Stimulated activated CD8-positive, alpha-beta memory T cell treated with anti-CD3 and anti-CD28 coated beads, Interleukin-7, amount 100 ng/mL, for 48 hours (primary cell): ENCODE measurements at places on chromosomes 1 and 21.

DNA sequence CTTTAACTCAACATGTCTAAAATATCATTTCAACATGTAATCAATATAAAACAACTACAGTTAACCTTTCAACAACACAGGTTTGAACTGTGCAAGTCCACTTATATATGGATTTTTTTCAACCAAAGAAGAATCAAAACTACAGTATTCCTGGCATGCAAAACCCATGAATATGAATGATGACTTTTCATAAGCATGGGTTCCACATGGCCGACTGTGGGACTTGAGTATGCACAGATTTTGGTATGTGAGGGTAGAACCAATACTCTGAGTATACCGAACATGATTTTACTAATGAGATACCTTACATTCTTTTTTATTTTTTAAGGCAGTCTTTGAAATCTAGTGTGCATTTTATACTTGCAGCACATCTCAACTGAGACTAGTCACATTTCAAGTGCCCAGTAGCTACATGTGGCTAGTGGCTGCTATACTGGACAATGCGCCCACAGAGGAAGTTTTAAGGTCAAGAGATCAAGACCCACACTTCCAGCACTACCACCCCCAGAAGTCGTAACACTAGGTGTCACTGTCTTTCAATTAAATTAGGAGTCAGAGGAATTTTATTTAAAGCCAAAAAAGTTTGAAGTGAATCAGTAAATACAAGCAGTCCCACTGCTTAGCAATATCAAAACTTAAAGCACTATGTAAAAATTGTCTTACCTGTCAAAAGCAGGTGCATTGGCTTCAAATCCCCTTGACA is 40.0 kb downstream of the SYNJ1 start:
- no peak for DNase-seq

DNA sequence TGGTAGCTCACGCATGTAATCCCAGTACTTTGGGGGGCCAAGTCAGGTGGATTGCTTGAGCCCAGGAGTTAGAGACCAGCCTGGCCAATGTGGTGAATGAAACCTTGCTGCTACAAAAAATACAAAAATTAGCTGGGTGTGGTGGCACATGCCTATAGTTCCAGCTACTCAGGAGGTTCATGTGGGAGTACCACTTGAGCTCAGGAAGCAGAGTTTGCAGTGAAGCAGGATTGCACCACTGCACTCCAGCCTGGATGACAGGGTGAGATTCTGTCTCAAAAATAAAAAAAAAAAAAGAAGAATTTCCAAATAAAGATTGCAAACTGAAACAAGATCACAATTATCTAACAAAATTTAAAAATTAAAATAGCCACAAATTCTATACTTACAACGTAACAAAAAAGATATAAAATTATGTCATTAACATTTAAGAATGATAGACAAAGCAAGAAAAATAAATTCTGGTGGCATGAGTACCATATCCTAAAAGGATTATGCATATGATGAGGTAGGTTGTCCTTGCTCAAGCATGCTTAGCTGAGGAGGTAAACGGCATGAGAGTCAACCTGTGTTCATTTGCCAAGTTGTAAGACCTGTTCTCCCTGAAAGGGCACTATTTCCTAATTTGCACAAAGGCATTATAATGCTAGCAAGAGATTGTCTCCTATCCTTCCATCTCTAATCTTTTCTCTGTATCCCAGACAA is 20.2 kb downstream of the IPP start:
- DNase-seq = no peak

- no peak for DNase-seq
Observed at GRCh38 chr1:235553112-235553551, 48.9 kb upstream of the B3GALNT2 start.

- no peak for DNase-seq
Observed at GRCh38 chr21:15604413-15604812, 125.4 kb upstream of the USP25 start.

DNA sequence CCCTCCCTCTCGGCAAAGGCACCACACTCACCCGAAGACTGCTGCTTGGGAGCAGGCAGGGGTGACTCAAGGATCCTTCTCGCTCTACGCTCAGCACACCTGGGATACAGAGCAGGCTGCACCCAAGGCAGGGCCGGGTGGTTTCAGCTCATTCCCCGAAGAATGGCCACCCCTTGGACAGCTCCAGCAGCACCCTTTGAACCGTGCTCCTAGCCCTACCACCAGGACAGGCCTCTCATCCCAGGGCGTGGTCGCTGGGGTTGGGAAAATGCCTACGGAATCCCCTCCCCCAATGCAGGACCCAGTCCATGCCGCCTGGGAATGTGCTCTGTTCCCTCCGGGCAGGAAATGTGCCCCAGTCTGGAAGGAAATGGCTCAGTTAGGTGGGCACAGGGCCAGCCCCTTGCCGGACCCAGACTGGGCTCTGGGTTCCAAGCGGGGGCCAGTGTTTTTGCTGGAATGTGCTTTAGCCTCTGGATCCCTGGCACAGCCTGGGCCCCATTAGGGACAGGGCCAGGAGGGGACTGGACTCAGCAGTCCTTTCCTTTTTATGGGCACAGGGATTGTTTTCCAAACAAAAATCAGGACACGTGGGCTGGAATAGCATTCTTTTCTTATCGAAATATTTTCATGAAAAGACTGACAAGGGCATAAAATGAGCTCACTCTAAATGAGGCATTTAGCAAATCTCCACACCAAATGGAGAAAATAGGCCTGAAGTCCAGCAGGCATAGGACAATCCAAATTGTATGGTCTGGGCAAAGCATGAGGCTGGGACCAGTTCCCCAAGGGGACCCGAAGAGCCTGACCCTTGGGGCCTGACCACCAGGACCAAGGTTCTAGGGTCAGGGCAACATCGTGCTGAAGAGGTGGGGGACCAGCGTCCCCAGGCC is 7.3 kb downstream of the TMEM82 start:
- no peak for DNase-seq

DNA sequence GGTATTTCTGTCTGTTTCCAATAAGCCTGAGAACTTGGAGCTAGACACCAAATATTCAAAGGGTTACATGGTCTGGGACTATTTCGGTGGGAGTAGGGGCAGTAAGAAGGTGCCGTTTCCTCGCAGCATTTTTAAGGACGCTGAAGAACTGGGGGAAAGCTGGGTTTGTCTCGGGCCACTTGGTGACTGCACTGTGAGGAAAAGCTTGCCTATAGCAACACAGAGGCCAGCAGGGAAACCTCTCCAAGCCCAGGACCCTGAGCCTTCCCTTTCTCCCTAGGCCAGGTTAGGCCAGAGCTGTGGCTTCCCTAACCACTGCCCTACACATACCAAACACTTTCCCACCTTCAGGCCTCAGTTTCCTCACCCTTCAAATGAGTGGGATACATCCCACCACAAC is 3.3 kb downstream of the GLIS1 start:
- no peak for DNase-seq

- no peak for DNase-seq
Observed at GRCh38 chr1:198444792-198445191, 95.7 kb downstream of the ATP6V1G3 start.

DNA sequence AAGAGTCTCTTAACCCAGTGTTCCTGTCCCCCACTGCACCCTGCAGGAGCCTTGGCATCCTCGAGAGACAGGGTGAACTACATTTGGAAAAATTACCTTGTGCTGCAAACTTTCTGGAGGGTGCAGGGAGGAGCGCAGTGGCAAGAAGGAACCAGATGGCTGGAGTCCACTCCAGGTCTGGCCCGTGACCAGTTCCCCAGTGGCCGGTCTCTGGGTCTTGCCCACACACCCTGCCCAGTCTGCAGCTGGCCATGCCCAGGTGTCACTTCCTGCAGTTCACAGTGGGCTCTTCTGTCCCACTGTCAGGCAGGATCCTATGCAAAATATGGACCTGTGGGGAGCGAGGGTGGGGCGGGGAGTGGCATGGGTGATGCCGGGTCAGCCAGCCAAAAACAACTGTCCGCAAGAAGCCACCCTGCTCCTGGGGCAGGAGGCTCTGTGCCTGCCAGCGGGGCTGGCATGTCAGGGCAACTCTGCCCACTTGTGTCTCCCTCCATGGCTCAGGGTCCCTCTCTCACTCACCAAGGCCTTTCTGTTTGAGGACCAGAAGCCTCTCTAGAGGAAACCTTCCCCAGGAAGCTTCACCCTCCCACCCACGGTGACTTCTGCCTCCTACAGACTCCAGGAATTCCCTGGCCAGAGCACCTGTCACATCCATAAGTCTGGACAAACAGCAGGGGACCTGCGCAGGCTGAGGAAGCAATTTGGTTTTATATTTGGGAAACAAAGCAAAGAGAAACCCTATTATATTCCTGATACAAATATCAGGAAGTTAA is 55.6 kb downstream of the KIF21B start:
- DNase-seq = no peak

DNA sequence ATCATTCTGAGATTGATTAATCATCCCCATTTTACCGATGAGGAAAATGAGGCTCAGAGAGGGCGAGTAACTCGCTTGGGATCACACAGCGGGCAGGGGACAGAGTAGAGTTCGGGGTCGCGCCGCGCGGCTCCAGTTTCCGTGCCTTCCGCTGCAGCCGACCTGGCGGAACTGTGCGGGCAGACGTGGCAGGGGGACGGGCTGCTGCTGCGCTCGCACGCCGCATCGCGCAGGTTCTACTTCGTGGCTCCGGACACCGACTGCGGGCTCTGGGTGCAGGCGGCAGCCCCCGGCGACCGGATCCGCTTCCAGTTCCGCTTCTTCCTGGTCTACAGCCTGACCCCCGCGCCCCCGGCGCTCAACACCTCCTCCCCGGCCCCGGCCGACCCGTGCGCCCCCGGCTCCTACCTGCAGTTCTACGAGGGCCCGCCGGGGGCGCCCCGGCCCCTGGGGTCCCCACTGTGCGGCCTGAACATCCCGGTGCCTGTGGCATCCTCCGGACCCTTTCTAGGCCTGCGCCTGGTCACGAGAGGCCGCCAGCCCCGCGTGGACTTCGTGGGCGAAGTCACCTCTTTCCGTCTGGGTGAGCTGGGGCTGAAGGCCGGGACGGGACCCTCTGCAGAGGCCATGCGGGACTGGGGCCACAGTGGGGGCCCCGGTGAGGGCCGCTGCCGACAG is 2.3 kb downstream of the LDLRAD2 start:
- DNase-seq = no peak

- DNase-seq = no peak
Observed at GRCh38 chr1:192461684-192462083, 113.9 kb upstream of the RGS1 start.

GRCh38 chr1:87435484-87435883 is 106.8 kb downstream of the LMO4 start:
- DNase-seq = no peak

DNA sequence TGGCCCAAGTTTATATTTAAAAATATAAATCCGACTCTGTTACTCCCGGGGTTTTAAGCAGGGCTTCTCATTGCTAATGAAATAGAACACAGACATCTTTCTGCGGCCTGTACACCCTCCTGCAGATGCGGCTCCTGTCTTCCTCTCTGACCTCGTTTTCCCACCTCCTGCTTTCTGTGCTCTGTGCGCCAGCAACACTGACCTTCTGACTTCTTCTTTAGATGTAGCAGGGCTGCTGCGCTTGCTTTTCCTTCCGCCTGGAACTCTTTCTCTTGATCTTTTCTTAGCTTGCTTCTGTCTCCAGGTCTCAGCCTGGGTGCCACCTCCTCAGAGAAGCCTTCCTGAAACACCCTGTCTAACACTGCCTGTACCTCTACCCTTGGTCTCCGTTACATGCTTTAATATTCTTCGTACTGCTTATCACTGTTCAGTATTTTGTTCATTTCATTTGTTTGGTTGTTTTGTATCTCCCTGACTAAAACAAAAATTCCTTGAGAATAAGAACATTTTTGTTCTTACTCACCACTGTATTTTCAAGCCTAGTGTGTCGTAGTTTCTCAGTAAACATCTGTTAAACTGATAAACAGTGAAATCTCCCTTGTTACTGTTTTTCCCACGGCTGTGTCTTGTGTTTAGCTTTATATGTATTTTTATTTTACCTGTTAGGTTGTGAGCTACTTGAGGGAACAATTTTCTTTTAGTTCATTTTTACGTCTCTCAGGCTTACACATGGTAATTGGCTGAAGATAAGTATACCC is 79.0 kb downstream of the ST3GAL3 start:
- no peak for DNase-seq

GRCh38 chr1:223419561-223419960 is 26.3 kb downstream of the CCDC185 start:
- DNase-seq = no peak

- DNase-seq = no peak
Observed at GRCh38 chr1:43858324-43858723, 75.3 kb upstream of the ARTN start.

- no peak for DNase-seq
Observed at GRCh38 chr1:245046769-245047168, 108.0 kb upstream of the KIF26B start.

GRCh38 chr1:3717715-3718601 is 34.3 kb upstream of the CCDC27 start:
- no peak for DNase-seq

DNA sequence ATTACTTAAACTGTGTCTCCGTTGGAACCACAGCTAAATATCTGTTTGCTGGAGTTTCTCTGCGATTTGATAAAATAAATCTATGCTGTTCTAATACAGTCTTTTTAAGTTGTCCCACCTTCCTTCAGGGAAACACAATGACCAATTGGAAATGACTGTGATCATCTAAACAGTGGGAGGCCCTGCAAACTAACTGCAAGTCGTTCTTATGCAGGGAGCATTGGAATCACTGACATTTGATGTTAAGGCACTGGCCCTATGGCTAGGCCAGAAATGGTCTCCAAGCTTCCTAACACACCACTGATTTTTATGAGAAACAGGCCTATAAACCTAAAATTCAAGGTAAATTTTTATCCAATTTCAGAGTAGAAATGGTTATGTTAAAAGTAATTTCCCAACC is 645.2 kb downstream of the LMO4 start:
- DNase-seq = no peak

DNA sequence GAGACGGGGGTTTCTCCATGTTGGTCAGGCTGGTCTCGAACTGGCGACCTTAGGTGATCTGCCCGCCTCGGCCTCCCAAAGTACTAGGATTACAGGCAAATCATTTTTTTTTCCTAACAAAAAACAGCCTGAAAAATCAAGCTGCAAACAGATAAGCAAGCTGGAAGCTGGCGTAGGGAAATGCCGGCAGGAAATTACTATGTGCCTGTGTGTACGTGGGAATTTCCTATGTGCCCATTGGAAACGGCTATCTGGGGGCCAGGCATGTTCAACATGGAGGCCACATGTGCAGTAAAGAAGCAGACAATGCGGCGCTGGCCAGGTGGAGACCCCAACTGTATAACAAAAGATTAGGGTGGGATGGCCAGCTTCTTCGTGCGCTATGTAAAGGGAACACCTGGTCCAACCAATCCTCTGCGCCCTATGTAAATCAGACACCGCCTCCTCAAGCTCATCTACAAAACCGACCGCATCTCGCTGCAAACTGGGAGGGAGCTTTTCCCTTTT is 9.1 kb upstream of the AADACL4 start:
- no peak for DNase-seq

- no peak for DNase-seq
Observed at GRCh38 chr1:223512057-223512456, 118.8 kb downstream of the CCDC185 start.

GRCh38 chr1:51284487-51284954 is 45.8 kb downstream of the TTC39A start:
- DNase-seq = no peak

GRCh38 chr1:81430236-81430938 is 370.3 kb upstream of the ADGRL2 start:
- no peak for DNase-seq

GRCh38 chr1:109258481-109259466 is 9.4 kb downstream of the CELSR2 start:
- no peak for DNase-seq
